ENCODE measurements at places on chromosomes 7 and 10.

DNA sequence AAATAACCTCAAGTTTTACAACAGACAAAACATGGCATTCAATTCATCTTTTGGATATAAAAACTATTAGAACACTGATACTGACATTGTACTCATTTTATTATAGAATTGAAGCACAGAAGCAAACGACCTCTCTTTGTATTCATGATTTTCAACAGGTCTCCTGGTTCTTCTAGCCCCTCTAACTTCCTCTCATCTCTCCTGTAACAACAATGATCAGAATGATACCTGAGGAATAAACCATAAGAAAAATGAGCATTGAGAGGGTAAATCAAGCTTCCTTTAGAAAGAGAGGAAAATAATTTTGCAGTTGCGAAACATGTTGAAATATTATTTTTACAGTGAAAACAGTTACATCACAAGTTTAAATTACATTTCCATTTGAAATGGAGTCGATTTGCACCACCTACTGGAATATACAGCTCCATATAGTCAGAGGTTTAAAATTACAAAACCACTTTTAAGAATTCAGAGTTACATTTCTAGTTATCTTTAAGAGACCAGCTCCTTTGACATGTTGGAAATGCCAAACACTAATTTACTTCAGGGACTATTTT, 17.5 kb upstream of the TEX36 start:
- no peak for DNase-seq

DNA sequence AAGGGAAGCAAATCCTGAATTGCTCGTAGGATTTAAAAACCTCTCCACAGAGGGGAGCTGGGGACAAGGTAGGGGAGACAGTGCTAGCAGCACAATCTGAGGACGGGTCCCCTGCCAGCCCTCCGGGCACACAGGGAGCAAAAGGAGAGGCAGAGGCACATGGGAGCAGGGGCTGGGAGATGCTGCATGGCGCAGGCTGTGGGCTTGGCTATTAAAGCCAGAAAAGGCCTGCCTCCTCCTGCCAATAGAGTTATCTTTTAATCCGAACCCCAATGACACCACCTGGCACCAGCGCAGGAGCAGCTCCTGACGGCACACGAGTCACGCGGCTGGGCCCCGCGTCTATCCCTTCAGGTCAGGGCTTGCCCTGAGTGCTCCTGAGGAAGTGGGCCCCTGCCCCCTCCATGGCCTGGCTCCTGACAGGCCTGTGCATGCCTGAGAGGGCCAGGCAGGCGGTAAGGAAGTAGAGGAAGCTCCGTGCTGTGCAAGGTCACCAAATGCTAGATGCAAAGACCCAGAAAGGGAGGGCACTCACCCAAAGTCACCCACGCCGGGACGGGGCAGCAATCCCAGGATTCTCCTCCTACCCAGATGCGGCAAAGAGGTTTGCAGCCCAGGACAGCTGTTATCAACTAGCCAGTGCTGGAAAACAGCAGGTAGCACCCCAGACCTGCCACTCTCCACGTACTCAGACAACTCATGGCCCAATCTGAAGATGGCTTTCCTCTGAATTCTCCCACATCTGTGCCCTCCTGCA, 28.1 kb downstream of the DLG5 start:
- DNase-seq, result peak; percentile 58

DNA sequence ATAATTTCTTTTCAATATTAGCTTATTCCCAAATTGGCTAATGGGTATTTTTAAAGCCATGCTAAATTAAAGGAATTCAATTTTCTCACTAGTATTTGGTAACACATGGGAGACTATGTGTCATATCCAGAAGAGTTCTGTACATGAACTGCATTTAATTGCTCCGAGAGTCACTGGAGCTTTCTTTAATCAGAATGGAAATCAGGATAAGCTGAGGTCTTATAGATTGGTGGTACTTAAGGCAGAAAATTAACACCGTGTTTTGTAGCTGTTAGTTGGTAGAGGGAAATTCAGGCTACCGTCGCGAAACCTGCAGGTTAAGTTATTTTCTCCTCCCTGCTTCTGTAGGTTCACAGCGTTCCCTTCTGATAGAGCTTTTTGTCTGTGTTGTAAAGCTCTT, at the start of gene WEE2:
Gene WEE2 (plus strand): TSS at position 3 of the 400 bp plus-strand sequence. CDS start 406 bp downstream, outside the sequence.
- DNase-seq, result no peak

DNA sequence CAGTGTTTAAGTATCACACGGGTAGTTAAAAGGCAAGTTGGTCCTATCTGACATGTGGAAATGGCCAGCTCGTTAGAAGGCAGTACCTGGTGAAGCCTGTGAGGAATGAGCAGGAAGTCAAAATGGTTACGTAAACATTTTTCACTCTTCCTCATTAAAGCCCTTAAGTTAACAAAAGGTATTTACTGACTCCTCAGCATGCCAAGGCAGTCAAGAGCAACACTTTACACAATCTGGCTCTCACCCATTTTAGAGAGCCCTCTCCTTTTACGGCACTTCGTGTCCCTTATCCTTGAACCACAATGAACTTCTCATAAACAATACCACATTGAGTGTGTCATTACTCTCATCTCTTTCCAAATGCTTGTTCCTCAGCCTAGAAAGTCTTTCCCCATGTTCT, 11.0 kb upstream of the RSBN1L start:
- DNase-seq, result no peak

DNA sequence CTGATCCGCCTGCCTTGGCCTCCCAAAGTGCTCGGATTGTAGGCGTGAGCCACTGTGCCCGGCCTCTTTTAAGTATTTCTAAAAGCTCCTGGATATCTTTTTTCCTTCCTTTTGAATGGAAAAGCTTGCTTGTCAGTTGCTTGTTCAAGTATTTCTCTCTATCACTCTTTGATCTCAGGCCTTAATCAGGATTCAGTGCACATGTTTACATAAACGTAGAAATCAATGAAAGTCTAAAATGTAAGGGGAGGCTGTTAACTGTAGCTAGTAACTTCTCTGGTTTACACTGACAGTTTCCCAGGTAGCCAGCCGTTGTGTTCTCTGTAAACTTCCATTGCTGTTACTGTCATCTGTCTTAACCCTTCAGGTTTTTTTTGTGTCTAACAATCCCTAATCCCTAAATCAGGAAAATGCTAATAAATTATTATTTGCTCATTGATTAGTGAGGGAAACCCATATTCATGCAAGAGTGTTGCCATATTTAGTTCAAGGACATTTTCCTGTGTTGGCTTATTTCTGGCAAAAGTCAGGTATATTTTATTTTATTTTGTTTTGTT, 1.5 kb upstream of the PRPF18 start:
- DNase-seq, result no peak

GRCh38 chr7:30633223-30633622, 38.5 kb downstream of the GARS1 start:
- DNase-seq, result no peak

- DNase-seq, result no peak
These were observed 13.6 kb downstream of the PDLIM1 start for GRCh38 chr10:95277201-95277570.

Data from DND-41 (cell line).